CD4-positive, alpha-beta T cell treated with Interleukin-10 for 1 hour (primary cell): ENCODE measurements at places on chromosomes 7 and 10.

DNA sequence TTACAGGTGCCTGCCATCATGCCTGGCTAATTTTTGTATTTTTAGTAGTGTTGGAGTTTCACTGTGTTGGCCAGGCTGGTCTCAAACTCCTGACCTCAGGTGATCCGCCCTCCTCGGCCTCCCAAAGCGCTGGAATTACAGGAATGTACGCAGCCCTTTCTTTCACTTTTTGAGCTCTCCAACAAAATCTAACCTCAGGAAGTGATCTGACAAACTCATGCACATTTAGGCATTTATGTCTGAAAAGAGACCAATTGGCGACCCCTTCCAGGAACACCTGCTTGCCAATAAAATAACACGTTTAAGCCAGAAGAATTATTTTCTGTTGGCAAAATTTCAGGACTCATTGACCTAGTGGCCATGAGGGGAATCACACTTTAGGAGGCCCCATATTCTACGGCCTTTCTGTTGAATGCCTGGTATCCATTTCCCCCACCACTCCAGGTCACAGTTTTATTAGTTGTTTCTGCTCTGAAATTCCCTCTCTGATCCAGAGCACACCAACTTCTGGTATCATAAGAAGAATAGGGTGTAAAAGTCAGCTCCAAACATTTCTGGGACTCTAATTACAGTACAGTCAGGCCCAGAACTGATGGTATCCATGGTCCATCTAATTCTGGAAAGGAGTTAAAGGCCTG is 65.8 kb upstream of the FRMD4A start:
- no peak for DNase-seq

- no peak for DNase-seq
These were observed 42.1 kb downstream of the TRIM24 start for GRCh38 chr7:138502023-138502767.

DNA sequence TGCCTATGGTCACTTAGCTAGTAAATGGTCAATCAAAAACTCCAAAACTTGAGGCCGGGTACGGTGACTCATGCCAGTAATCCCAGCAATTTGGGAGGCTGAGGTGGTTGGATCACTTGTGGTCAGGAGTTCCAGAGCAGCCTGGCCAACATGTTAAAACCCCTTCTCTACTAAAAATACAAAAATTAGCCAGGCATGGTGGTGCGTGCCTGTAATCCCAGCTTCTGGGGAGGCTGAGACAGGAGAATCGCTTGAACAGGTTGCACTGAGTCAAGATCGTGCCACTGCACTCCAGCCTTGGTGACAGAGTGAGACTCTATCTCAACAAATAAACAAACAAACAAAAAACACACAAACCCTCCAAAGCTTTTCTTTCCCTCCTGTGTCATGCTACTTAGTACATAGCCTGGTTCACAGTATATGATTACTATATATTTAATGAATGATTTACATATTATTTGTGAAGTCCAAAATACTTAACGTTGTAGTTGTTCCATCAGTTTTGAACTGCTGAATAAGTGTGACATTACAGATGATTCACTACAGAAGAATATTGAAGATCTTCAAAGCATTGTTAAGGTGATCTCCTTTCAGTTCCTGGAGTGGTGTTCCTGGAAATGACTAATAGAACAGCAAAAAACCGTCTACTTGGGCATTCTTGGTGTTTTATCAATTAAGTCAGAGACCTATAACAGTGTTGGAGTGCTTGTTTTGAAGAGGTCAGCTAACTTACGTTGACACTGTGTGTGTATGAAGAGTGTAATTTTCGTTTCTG is 72.9 kb downstream of the ADK start:
- DNase-seq = peak; percentile 32

DNA sequence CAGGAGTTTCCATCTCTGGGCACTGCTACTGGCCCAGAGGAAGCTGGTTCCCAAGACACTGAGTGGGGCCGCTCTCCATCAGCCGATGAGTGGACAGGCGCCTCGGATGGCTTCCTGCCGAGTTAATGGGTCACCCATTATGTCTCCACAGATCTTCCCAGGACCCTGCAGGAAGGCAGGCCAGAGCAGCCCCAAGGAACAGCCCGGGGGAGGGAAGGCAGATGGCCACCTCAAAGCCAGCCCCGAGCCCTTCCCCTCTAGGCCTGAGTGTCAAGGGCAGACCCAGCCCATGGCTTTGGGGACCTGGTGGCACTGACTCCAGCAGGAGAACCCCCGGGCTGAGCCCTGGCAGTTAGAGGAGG is 3.4 kb upstream of the LFNG start:
- DNase-seq = no peak

- DNase-seq = no peak
These were observed 378.6 kb downstream of the REEP3 start for GRCh38 chr10:63899673-63900300.

- DNase-seq = no peak
These were observed 6.3 kb downstream of the LOXL4 start for GRCh38 chr10:98261436-98262277.

DNA sequence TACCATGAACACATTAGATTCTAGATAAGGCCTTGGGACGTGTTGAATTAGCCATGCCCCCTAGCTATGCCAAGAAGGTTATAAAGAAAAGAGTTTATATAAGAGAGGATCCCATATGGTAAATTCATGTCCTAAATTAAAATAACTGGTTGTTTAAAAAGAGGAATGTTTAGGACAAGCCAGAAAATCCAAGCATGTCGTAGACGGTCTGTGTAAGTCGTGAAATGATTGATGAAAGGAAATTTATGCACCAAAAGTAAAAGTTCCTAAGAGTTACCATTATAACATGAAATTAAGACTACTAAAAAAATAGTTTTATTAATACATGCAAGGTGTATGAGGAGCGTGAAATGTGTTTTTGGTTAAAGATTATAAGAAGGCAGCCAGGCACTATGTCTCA is 624.9 kb downstream of the ARL4A start:
- DNase-seq = no peak

GRCh38 chr10:80585812-80586211 is 48.1 kb downstream of the SH2D4B start:
- no peak for DNase-seq

- no peak for DNase-seq
These were observed 697.6 kb upstream of the GALNT17 start for GRCh38 chr7:70434376-70434775.

DNA sequence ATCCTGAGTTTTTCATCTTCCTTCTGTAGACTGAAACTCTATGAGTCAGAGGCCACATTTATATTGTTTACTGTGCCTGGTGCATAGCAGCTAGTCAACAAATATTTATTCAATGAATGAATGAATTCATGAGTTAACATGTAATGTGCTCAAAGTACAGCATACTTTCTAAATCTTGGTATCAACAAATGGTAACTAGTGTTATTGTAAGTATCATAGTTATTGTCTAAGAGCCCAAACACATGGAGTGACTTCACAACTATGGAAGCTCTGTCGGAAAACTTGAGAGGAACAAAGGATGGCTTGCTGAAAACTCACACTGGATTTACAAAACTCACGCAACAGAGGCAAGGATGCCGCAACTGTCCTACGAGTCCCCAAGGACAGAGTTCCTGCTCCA is 35.9 kb downstream of the DENND2A start:
- DNase-seq = no peak

- peak; percentile 43 for DNase-seq
These were observed 126.4 kb upstream of the ZNF746 start for GRCh38 chr7:149624006-149624405.

DNA sequence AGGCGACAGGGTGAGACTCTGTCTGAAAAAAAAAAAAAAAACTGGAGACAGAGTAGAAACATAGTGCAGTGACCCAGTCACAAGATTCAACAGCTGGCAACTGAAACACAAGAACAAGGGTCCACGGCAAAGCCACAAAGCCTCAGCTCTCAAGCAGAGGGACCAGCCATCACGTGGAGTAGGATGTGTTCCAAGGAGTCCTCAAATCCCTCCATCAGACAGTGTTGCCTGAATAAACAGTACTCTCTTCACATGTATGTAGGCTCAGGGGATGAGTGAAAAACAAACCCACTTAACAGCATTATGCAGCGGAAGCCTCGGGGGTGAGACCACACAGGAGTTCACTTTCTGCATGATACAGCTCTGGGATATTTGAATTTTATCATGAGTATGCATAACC is 62.0 kb downstream of the SLIT1 start:
- DNase-seq = no peak

- no peak for DNase-seq
These were observed 68.1 kb downstream of the TNS3 start for GRCh38 chr7:47513741-47514241.

- DNase-seq = no peak
These were observed 335.2 kb downstream of the SDK1 start for GRCh38 chr7:3636131-3636860.

DNA sequence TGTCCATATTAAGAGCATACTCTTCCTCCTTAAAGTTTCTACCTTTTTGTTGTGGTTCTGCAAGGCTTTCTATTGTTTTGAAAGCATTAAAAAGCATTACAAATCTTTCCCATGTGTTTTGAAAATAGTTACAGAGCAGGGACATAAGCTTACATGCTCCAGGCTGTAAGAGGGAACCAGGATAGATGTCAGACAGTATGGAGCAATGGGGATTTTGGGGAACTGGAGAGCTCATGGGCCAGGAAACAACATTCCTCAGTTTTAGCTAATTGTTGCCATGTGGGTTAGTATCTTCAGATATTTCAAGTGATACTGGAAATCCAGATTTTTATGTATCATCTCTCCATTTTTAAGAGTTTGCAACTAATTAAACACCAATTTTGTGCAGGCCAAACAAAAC is 3.5 kb downstream of the MDFIC start:
- DNase-seq = no peak

- DNase-seq = no peak
These were observed 336.9 kb upstream of the C7orf33 start for GRCh38 chr7:148253629-148254028.

GRCh38 chr7:112081778-112082177 is 124.4 kb downstream of the DOCK4 start:
- no peak for DNase-seq

GRCh38 chr10:117222976-117223692 is 17.8 kb upstream of the SLC18A2 start:
- DNase-seq = no peak

DNA sequence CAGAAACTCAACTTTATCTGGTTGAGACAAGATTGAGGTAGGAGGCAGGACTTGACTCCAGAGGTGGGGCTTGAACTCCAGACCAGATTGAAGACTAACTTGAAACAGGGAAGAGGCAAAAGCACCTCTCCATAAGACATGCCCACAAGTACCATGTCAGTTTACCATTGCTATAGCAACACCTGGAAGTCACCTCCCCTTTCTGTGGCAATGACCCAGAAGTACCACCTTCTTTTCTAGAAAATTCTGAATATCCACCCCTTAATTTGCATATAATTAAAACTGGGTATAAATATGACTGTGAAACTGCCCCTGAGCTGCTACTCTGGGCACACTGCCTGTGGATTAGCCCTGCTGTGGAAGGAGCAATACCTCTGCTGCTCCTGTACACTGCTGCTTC is 4.9 kb upstream of the TOMM7 start:
- DNase-seq = no peak

GRCh38 chr7:15554081-15554480 is 7.7 kb downstream of the AGMO start:
- DNase-seq = no peak
